ENCODE measurements at places on chromosomes 3 and 15. TPM values are rescaled to one million over a fixed set of nuclear protein-coding genes. Genes with fewer than 3 reads are reported as not detected.

Gene CCDC54
- polyA plus RNA-seq, result not detected

Gene SHQ1
- 12.9 TPM for polyA plus RNA-seq

Gene THSD4
- not detected for polyA plus RNA-seq

Gene CPNE9
- polyA plus RNA-seq, result not detected

Gene BTLA
- polyA plus RNA-seq, result 85.4 TPM

Gene CCPG1
- 32.6 TPM for polyA plus RNA-seq

Gene FOXB1
- not detected for polyA plus RNA-seq

Gene AADACL2
- polyA plus RNA-seq, result not detected

Gene CCNB2
- 0.79 TPM for polyA plus RNA-seq

Gene OXTR
- 0.14 TPM for polyA plus RNA-seq

Gene FRMD5
- 0.30 TPM for polyA plus RNA-seq

Gene CASR
- not detected for polyA plus RNA-seq

Gene NMNAT3
- polyA plus RNA-seq, result 0.89 TPM

Gene SCN11A
- polyA plus RNA-seq, result not detected

Gene RYR3
- 0.08 TPM for polyA plus RNA-seq

Gene ADGRG7
- polyA plus RNA-seq, result not detected

Gene CCR4
- not detected for polyA plus RNA-seq

Gene TRH
- polyA plus RNA-seq, result not detected

Gene CD80
- polyA plus RNA-seq, result 9.3 TPM

Gene PRICKLE2
- polyA plus RNA-seq, result 0.73 TPM

Gene SSUH2
- not detected for polyA plus RNA-seq

Gene PPARG
- polyA plus RNA-seq, result not detected

Gene EPHA6
- not detected for polyA plus RNA-seq

Gene GRAMD1C
- 11.8 TPM for polyA plus RNA-seq

Gene MRAS
- polyA plus RNA-seq, result not detected

Gene NRG4
- polyA plus RNA-seq, result not detected

Gene POC1A
- polyA plus RNA-seq, result 1.2 TPM

Gene PARP15
- polyA plus RNA-seq, result 16.6 TPM

Gene KBTBD13
- polyA plus RNA-seq, result not detected

Gene CHRM5
- polyA plus RNA-seq, result not detected

Gene TERC
- polyA plus RNA-seq, result 0.78 TPM

Gene KLF15
- polyA plus RNA-seq, result not detected

Gene C2CD4A
- polyA plus RNA-seq, result not detected

Gene ACKR2
- polyA plus RNA-seq, result not detected

Gene TGM5
- polyA plus RNA-seq, result not detected

Measured in IgD-negative memory B cell (primary cell).